Mammary epithelial cell (primary cell): ENCODE measurements at places on chromosomes 3 and 15. TPM values are rescaled to one million over a fixed set of nuclear protein-coding genes. Genes with fewer than 3 reads are reported as not detected.

SLC2A2 gene
- total RNA-seq: not detected in 2 replicates

SLC9C1 gene
- 0.19 and 0.47 TPM in 2 replicates for total RNA-seq

ITIH1 gene
- total RNA-seq: not detected

CILP gene
- total RNA-seq: not detected in 2 replicates

TEX55 gene
- not detected in 2 replicates for total RNA-seq

SEMA6D gene
- 0.35 and 0.43 TPM in 2 replicates for total RNA-seq

POU1F1 gene
- total RNA-seq: not detected

ACKR2 gene
- 0.52 and 1.1 TPM in 2 replicates for total RNA-seq

OCA2 gene
- not detected in 2 replicates for total RNA-seq

TGM4 gene
- total RNA-seq: 0.33 TPM

CDHR4 gene
- total RNA-seq: 0.33 TPM

POPDC2 gene
- total RNA-seq: 1.0 TPM

ZNF662 gene
- total RNA-seq: 0.47 and 0.64 TPM in 2 replicates

CA12 gene
- total RNA-seq: 66.8 and 174 TPM in 2 replicates

MYO5C gene
- 0.94 and 2.4 TPM in 2 replicates for total RNA-seq

GNAT1 gene
- total RNA-seq: 0.17 TPM

C3orf85 gene
- not detected for total RNA-seq

TUBGCP4 gene
- total RNA-seq: 21.2 and 23.4 TPM in 2 replicates

CHRNA7 gene
- total RNA-seq: 0.50 TPM

SMARCC1 gene
- total RNA-seq: 52.8 TPM

FRMD5 gene
- total RNA-seq: 12.5 and 12.6 TPM in 2 replicates

TERC gene
- 316 TPM for total RNA-seq

GABRB3 gene
- not detected in 2 replicates for total RNA-seq

RARRES1 gene
- 0.52 TPM in 1 of 2 replicates, not detected in the other for total RNA-seq

EAF1 gene
- total RNA-seq: 23.4 and 38.5 TPM in 2 replicates

GREM1 gene
- total RNA-seq: 1.8 TPM

MYO1E gene
- total RNA-seq: 205 TPM

GOLGA6D gene
- total RNA-seq: not detected

PLA2G4F gene
- total RNA-seq: 2.0 TPM

REC114 gene
- total RNA-seq: not detected

ZNF619 gene
- total RNA-seq: 6.5 TPM

DAZL gene
- total RNA-seq: not detected

SH2D7 gene
- total RNA-seq: not detected

HEG1 gene
- 24.8 TPM for total RNA-seq

BCL2A1 gene
- total RNA-seq: 0.78 TPM in 1 of 2 replicates, not detected in the other

PDZRN3 gene
- total RNA-seq: 2.0 and 3.9 TPM in 2 replicates

TYRO3 gene
- 3.5 TPM for total RNA-seq

LYZL4 gene
- total RNA-seq: not detected in 2 replicates

SPESP1 gene
- not detected in 2 replicates for total RNA-seq

AHSG gene
- 0.67 TPM for total RNA-seq

RLBP1 gene
- total RNA-seq: not detected in 2 replicates

TWF2 gene
- 59.9 and 96.2 TPM in 2 replicates for total RNA-seq

DAPK2 gene
- 0.82 and 3.1 TPM in 2 replicates for total RNA-seq

TLE3 gene
- total RNA-seq: 32.0 TPM

DUOXA1 gene
- 1.8 TPM for total RNA-seq

PP2D1 gene
- not detected in 2 replicates for total RNA-seq

ROPN1 gene
- 0.92 TPM in 1 of 2 replicates, not detected in the other for total RNA-seq

CMTM8 gene
- 2.9 and 4.6 TPM in 2 replicates for total RNA-seq

DNAH12 gene
- under 0.01 TPM for total RNA-seq

GNB5 gene
- total RNA-seq: 35.5 TPM

HYAL1 gene
- 0.17 TPM for total RNA-seq

IL5RA gene
- not detected for total RNA-seq

NDUFB5 gene
- total RNA-seq: 75.8 and 84.6 TPM in 2 replicates

CHRFAM7A gene
- not detected in 2 replicates for total RNA-seq

GOLGA8G gene
- 3.5 TPM for total RNA-seq
